Stimulated activated CD4-positive, alpha-beta T cell treated with anti-CD3 and anti-CD28 coated beads, Interleukin-15, amount 100 ng/mL, for 24 hours (primary cell): ENCODE measurements at places on chromosomes 7 and 10.

- DNase-seq = peak; percentile 77
Observed at GRCh38 chr7:157339777-157340677, 3.2 kb downstream of the DNAJB6 start.

- no peak for DNase-seq
Observed at GRCh38 chr7:70645876-70646351, 486.0 kb upstream of the GALNT17 start.

DNA sequence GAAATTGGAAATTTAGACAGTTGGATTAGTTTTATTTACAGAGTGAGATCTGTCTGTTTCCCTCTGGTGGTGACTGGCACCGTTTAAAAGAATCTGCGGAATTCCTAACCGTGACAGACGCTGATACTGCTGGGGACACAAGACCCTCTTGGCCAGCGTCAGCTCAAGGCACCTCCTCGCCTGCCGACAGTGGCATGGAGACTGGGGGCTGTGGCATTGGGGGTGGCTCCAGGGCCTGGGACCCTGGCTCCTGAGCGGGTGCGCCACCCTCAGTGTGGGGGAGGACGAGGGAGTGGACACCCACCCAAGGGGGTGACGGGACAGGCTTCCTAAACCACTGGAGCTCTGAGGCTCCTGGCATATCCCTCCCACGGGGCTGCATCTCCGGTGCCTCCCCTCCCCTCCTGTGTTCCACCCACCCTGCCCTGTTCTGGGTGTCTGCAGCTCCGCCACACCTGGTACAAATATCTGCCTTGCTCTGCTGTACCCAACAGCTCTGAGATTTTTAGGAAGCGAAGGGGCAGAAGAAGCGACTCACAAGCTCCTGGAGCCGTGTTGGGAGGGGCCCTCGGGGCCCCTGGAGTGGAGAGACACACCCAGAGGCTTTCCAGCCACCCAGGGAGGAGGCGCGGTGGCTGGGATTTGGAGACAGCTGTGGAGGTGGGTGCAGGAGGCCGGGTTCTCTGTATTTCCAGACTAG lies 178.7 kb downstream of the DNAJB6 start:
- no peak for DNase-seq

GRCh38 chr7:34991938-34992840 lies 45.1 kb downstream of the DPY19L1 start:
- DNase-seq = peak; percentile 66

- peak; percentile 70 for DNase-seq
Observed at GRCh38 chr7:148962823-148963582, 65.3 kb downstream of the PDIA4 start.

- no peak for DNase-seq
Observed at GRCh38 chr7:84297616-84298015, 103.0 kb upstream of the SEMA3A start.

- DNase-seq = no peak
Observed at GRCh38 chr7:84022009-84022408, 172.6 kb downstream of the SEMA3A start.

DNA sequence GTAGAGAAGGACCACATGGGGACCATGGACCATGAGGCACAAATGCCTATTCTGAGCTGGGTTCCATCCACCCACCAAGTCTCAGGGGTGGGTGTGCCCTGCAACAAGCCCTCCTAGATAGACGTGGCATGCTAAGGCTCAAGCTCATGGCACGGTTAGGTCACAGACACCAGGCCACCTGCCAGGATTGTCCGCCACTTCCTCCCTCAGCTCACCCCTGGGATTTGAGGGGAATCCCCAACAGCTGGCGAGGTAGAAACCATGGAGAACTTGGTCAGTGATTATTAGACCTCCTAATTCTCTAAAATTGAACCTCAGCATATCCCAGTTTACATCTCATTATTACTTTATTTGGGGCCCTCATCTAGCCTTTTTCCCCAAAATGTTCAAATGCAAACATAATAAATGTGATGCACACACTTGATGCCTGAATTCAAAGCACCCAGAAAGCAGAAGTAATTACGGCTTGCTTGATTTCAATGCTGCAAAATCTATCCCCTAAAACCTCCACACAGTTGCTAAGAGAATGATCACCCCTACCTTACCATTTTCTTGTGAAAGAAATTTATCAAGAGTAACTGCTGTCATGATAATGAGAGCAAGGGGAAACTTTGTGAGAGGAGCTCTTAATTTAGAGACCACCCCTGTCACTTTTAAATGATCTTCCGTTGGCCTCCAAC lies 366.6 kb upstream of the PFKP start:
- no peak for DNase-seq

- DNase-seq = no peak
Observed at GRCh38 chr10:78066728-78067430, 33.2 kb downstream of the RPS24 start.

- peak; percentile 26 for DNase-seq
Observed at GRCh38 chr7:117086788-117087187, 133.5 kb downstream of the ST7 start.

DNA sequence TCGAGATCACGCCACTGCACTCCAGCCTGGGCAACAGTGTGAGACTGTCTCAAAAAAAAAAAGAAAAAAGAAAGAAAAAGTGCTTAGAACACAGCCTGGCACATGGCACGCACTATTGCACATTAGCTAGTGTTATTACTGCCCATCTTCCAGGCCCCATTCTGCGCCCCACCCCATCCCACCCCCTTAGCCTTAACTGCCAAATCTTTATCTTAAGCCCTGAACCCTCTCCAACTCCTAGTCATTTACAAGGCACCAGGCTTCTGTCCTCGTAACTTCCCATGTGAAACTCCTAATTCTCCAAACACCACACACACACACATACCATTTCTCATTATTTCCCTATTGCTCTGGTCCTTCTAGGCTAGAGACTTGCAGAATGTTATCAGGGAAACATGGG lies 4.8 kb downstream of the FRAT2 start:
- DNase-seq = no peak
